ENCODE measurements at places on chromosomes 12 and 14. TPM values are rescaled to one million over a fixed set of nuclear protein-coding genes. Genes with fewer than 3 reads are reported as not detected.

GRCh38 chr12:75390156-75390898 is 562 bp upstream of the GLIPR1L2 start:
- no peak for DNase-seq

- DNase-seq = no peak
Observed at GRCh38 chr14:101602466-101602840, 41.2 kb downstream of the DIO3 start.

GRCh38 chr12:32217354-32218310 is 111.0 kb downstream of the BICD1 start:
- DNase-seq = peak; percentile 37

GRCh38 chr12:132747395-132747794 is 14.2 kb downstream of the ANKLE2 start:
- no peak for DNase-seq

- no peak for DNase-seq
Observed at GRCh38 chr12:69167648-69168165, 71.7 kb upstream of the CPSF6 start.

- no peak for DNase-seq
Observed at GRCh38 chr12:88520436-88520820, 59.8 kb downstream of the KITLG start.

GRCh38 chr12:87266305-87266704 is 762.9 kb downstream of the C12orf50 start:
- no peak for DNase-seq

DNA sequence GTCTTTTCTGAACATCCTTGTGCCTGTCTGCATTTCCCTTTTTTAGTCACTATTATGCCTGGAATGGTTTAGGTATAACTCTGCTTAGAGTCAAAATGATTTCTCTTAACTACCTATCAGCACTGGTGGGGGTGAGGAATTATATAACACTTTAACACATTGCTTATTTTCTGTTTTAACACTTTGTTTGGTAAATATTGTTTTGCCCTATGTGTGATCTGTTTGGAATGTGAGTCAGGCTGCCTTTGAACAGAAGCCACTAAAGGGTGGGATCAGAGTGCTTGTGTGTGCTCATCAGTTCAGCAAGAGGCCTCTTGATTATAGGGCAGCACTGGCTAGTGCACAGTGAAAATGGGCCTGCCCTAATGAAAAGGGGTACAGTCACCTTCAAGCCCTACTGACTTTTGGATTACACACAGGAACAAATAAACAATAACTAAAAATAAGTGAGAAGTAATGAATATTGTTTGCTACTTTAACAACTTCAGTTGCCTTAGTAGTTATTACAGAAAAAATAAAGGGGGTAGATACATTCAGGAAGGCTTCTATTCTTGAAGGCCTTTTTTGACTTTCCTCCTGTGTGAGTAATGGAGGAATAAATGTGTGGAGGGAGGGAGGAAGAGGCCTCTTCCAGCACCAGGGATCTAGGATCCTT is 23.2 kb downstream of the NGDN start:
- no peak for DNase-seq

- no peak for DNase-seq
Observed at GRCh38 chr14:30162066-30162465, 234.4 kb upstream of the PRKD1 start.

- peak; percentile 45 for DNase-seq
Observed at GRCh38 chr12:119512772-119513497, 80.6 kb upstream of the TMEM233 start.

DNA sequence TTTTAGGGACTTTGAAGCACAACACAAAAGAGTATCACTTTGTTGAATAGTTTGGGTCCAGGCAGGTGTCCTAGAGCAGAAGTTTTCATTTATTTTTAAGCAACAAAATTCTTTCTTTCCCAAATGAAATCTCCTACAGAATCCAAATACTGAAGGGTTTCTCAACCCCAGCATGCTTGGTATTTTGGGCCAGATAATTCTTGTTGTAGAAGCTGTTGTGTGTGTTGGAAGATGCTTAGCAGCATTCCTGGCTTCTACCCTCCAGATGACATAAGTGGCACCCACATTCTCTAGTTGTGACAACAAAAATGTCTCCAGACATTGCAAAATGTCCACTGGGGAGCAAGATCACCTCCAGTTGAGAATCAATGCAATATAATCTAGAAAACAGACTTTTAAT is 97.8 kb downstream of the PRKCH start:
- DNase-seq = no peak

DNA sequence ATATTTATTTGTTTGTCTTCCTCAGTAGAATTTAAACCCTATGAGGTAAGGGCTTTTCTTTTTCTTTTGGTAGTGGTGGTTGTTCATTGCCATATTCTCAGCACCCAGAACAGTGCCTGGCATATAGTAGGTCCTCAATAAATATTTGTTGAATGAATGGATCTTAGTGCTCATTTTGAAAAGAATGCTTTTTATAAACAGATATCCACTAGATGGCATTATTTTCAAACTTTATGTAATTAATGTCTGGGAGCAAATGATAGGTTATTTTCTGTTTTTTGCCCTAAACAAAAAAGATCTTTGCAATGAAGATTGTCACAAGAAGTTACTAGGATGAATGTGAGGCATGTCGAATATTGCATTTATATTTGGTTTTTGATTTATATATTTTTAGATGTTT is 64.1 kb downstream of the RAD51B start:
- peak; percentile 8 for DNase-seq

GRCh38 chr14:105161309-105161708 is 7.3 kb downstream of the JAG2 start:
- DNase-seq = no peak

DNA sequence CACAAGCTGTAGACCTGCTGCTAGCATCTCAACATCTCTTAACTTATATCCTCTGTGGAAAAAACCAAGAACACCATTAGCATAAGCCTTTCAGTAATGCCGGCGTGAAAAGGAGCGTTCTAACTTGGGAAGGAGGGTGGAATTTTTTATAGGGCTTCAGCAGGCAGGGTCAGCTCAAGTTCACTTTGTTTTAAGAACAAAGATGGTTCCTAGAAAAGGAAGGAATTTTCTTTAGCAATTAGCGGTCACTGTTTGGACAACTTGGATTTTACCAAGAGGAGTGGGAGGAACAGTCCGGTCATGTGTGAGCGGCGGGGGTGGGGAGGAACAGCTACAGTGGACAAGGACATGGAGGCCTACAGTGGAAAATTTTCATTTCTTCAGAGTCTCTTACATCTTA is 35.9 kb downstream of the BBS10 start:
- no peak for DNase-seq

- DNase-seq = no peak
Observed at GRCh38 chr14:69068744-69069421, 84.0 kb downstream of the DCAF5 start.

DNA sequence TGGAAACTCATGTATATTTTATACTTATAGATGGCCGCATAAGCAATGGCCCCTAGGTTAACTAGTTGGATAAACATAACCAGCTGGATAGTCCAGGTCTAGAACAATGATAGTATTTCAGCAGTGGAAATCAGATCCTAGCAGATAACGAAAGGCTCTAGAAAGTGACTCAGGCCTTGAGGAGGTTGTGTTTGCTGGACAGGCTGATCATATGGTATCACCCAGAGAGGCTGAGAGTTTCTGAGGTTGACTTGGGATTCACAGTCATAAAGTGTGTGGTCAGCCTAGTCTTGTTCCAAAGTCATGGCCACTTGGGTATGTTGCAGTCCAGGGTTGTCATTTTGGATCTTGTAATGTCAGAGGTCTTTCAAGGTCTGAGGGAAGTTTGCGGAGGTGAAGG is 16.8 kb downstream of the FLVCR2 start:
- DNase-seq = no peak

- DNase-seq = no peak
Observed at GRCh38 chr12:3931776-3932175, 58.6 kb upstream of the PARP11 start.

DNA sequence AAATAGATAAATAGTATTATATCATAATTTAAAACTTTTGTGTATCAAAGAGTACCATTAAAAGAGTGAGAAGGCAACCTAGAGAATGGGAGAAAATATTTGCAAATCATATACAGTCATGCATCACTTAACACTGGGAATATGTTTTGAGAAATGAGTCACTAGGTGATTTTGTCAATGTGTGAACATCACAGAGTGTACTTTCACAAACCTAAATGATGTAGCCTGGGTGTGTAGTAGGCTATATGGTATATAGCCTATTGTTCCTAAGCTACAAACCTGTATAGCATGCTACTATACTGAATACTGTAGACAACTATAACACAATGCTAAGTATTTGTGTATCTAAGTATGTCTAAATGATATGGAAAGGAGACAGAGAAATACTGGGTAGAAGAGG is 48.0 kb upstream of the ARID2 start:
- peak; percentile 32 for DNase-seq

GRCh38 chr14:55807881-55808379 is 227.9 kb downstream of the KTN1 start:
- DNase-seq = no peak

DNA sequence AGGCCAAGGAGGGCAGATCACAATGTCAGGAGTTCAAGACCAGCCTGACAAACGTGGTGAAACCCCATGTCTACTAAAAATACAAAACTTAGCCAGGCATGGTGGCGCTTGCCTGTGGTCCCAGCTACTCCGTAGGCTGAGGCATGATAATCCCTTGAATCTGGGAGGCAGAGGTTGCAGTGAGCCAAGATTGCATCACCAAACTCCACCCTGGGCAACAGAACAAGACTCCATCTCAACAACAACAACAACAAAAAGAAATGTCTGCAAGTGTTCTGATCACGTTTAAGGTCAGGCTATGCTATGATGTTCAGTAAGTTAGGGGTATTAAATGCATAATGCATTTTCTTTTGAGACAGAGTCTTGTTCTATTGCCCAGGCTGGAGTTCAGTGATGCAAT is 6.7 kb upstream of the PLD4 start:
- DNase-seq = no peak

- peak; percentile 88 for DNase-seq
Observed at GRCh38 chr12:50220363-50220995, 53.3 kb upstream of the CERS5 start.

DNA sequence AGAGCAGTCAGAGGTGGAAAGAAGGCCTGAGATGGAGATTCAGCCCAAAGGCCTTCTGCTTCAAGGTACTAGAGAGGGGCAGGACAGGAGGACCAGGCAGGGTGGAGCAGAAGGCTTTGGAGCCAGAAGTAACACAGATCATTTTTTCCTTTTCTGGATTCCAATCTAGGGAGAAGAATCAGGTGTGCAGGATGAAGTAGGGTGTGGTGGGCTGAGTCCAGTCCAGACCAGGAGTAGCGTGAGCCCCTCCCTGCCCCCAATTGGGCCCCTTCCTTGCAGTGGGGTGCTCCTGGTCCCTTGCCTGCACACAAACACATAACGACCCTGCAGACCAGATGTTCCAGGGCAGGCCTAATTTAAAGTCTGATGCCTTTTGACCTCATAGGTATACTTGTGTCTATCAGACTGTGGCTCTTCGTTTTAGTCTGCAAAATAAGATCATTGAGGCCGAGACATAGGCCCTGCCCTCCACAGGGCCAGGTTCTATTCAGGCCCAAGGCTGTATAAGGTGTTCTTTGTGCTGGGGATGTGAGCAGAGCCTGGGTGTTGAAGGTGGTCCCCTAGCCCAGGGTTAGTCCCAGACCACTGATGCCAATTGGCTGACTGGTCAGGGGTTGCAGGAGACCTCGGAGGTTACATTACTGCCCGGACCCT is 1.0 kb upstream of the NYNRIN start:
- no peak for DNase-seq

The TMEM117 gene
- 3.2 TPM for total RNA-seq

The DYRK4 gene
- 87.1 TPM for total RNA-seq

The GPRC5D gene
- total RNA-seq = not detected

The ETFBKMT gene
- 3.3 TPM for total RNA-seq

The CLEC4C gene
- not detected for total RNA-seq

The CLEC6A gene
- not detected for total RNA-seq

The PMCH gene
- total RNA-seq = not detected

Data from MCF 10A (cell line).